KG1 (cell line): ENCODE measurements at places on chromosomes 13 and 19.

- DNase-seq = no peak
These were observed 267.5 kb upstream of the KLHL1 start for GRCh38 chr13:70375718-70376117.

- DNase-seq = no peak
These were observed 11.9 kb downstream of the ZNF787 start for GRCh38 chr19:56109226-56109625.

DNA sequence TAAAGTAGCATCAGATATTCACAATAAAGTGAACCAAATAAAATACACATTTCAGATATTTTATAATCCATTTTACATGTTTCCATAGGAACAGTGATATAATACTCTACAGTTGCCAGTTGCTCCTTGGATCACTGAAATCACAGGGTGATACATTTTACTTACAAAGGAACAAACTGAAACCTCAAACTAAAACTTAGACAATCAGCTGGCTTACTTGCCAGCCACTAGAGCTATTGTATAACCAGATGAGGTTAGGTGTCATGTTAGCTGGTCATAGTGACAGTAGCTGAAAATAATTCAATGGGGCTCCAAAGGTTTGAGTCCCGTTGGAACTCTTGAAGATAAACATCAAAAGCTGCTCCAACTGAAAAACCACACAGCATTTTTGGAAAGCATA, 274.6 kb downstream of the ITGBL1 start:
- no peak for DNase-seq

DNA sequence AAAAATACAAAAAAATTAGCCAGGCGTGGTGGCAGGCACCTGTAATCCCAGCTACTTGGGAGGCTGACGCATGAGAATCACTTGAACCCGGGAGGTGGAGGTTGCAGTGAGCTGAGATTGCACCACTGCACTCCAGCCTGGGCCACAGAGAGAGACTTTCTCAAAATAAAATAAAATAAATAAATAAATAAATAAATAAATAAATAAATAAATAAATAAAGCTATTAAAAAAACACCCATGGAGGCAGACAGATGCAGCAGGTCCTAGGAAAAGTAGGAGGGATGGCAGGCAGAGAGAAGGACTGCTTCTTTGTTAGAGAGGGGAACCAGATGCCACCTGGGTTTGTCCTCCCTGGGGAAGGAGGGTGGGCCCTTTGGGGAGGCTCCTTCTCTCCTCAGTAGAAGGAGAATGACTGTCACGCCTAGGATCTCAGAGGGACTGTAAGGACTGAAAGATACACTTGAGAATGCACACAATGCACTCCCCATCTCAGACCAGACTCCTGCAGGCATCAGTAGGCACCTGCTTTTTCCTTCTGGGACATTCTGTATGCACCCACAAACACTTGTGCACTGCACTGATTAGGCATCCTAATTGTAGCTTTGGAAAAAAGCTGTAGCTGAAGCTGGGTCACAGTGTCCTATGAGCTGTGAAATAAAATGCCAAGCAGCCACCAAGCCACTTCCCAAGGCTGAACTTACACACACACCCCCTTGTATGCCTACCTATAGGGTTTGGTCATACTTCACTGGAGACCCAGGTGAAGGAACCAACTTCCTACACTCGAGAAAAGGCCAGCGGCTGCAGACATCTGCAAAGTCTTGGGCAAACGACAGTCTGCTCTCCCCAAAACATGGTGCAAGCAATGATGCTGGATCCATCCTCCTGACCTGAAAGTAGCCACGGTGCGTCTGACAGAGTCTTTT, 18.9 kb upstream of the SLC35E1 start:
- no peak for DNase-seq

- DNase-seq = no peak
These were observed 132.1 kb upstream of the SPACA7 start for GRCh38 chr13:112244061-112244460.

- DNase-seq = no peak
These were observed 14.7 kb upstream of the DHDH start for GRCh38 chr19:48918801-48919247.
